ENCODE measurements at places on chromosomes 13 and 19. TPM values are rescaled to one million over a fixed set of nuclear protein-coding genes. Genes with fewer than 3 reads are reported as not detected.
A peak's percentile ranks its signal among the peaks of the same experiment; 100 is the strongest.

Gene CCL25
- not detected for total RNA-seq

Gene ERVK3-1
- 25.4 TPM for total RNA-seq

Gene LSR
- 130 TPM for total RNA-seq

Gene PTPRH
- total RNA-seq, result 0.63 TPM

- peaks cover 5% of the 10 kb centered on the region for H3K27me3 ChIP-seq
- no peak for DNase-seq
- no peaks in the 10 kb centered on the region for H3K36me3 ChIP-seq
- no peak overlapping the region for H3K4me3 ChIP-seq
- no peaks in the 10 kb centered on the region for H3K4me1 ChIP-seq
Measured at GRCh38 chr13:27354379-27354778, 70.0 kb upstream of the GTF3A start.

GRCh38 chr13:33235564-33235963, 50.0 kb downstream of the STARD13 start:
- H3K27ac ChIP-seq, result no peak overlapping the region
- H3K4me1 ChIP-seq, result no peaks in the 10 kb centered on the region
- no peaks in the 10 kb centered on the region for H3K27me3 ChIP-seq
- no peak for DNase-seq
- H3K36me3 ChIP-seq, result peaks cover 5% of the 10 kb centered on the region

- no peak overlapping the region for H3K4me3 ChIP-seq
- no peaks in the 10 kb centered on the region for H3K27me3 ChIP-seq
- no peaks in the 10 kb centered on the region for H3K4me1 ChIP-seq
- H3K36me3 ChIP-seq, result no peaks in the 10 kb centered on the region
- H3K27ac ChIP-seq, result no peak overlapping the region
- DNase-seq, result no peak
Measured at GRCh38 chr13:61128850-61129645, 286.6 kb downstream of the PCDH20 start.

DNA sequence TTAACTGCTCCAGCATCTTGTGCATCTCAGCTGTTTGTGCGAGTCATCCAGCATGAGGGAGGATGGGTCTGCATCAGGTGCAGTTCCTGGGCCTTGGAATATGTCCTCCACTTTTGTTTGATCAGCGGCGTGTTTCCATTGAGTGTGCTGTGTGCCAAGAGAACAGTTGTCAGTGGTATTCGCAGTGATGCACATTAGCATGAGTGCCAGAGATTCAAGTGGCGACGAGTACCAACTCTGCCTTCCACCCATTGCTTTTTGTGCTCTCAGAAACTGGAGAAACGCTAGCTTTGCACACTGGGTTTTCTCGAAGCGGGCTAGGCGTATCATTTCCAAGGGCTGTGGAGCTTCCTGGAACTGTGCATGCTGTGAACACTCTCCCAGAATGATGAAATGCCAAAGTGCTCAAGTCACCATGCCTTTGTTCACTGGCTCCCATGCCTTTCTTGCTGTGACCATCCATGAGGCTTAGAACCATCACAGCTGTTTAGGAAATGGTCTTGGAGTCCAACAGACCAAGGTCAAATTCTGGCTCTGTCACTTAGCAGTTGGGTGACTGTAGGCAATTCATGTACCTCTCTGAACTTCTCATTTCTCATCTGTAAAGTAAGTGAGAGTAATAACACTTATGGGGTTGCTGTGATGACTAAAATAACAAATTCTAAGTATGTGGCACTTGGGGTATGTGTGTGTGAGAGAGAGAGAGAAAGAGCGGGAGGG, 18.4 kb downstream of the LRCH1 start:
- H3K4me1 ChIP-seq, result peaks cover 8% of the 10 kb centered on the region
- no peak overlapping the region for H3K4me3 ChIP-seq
- H3K27me3 ChIP-seq, result no peaks in the 10 kb centered on the region
- DNase-seq, result no peak

- no peak overlapping the region for H3K27ac ChIP-seq
- no peaks in the 10 kb centered on the region for H3K36me3 ChIP-seq
- H3K27me3 ChIP-seq, result no peaks in the 10 kb centered on the region
Measured at GRCh38 chr13:50094615-50095293, 79.5 kb downstream of the KCNRG start.

GRCh38 chr19:48367855-48368254, 3.7 kb downstream of the SYNGR4 start:
- no peaks in the 10 kb centered on the region for H3K27me3 ChIP-seq
- H3K4me3 ChIP-seq, result no peak overlapping the region
- no peak for DNase-seq
- H3K4me1 ChIP-seq, result no peaks in the 10 kb centered on the region
- H3K36me3 ChIP-seq, result no peaks in the 10 kb centered on the region
- no peak overlapping the region for H3K27ac ChIP-seq

DNA sequence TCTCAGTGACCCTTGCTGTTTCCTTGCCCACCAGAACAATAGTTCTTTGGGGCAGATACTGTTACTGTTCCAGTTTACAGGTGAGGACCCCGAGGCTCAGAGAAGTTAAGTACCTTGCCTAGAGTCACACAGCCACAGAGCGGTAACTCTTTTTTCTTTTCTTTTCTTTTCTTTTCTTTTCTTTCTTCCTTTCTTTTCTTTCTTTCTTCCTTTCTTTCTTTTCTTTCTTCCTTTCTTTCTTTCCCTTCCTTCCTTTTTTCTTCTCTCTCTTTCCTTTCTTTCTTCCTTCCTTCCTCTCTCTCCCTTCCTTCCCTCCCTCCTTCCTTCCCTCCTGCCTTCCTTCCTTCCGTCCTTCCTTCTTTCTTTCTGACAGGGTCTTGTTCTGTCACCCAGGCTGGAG, 4.9 kb upstream of the PRX start:
- no peak for DNase-seq
- no peaks in the 10 kb centered on the region for H3K27me3 ChIP-seq
- peak overlapping the region; percentile 74 for H3K27ac ChIP-seq

DNA sequence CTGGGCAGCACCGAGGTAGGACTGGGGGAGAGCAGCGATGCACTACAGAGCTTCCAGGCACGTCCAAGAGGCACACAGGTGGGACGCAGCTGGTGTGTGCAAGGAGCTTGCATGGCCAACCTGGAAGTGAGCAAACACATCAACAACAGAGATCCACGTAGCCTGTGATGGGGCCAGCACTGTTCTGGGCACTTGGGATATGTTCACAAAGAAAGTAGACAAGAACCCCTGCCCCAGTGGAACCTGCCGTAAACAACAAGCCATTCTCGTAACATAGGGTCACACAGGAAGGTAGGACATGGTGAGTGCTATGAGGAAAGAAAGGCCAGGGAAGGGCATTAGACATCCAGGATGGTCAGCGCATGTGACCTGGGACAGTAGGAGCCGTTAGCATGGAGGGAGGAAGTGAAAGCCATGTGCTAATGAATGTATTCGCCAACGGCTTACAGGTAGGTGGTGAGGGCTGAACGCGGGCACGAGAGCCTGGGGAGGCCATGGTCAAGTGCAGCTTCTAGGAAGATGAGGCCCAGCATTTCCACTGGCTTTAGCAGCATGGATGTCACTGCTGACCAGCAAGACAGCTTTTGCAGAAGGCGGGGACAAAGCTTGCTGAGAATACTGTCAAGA, 105.5 kb downstream of the TEX26 start:
- H3K27me3 ChIP-seq, result peaks cover 17% of the 10 kb centered on the region
- H3K4me3 ChIP-seq, result no peak overlapping the region
- H3K4me1 ChIP-seq, result peaks cover 9% of the 10 kb centered on the region
- no peak overlapping the region for H3K27ac ChIP-seq
- DNase-seq, result no peak
- no peaks in the 10 kb centered on the region for H3K36me3 ChIP-seq

Data from left lung (tissue), 14 donors.